ENCODE measurements at places on chromosomes 4 and X. TPM values are rescaled to one million over a fixed set of nuclear protein-coding genes. Genes with fewer than 3 reads are reported as not detected.

Gene ZMAT1
- 30.6 TPM for polyA plus RNA-seq

GRCh38 chrX:150926791-150927190 lies 28.3 kb upstream of the CD99L2 start:
- DNase-seq: no peak

- DNase-seq: no peak
Measured at GRCh38 chr4:79181190-79181589, 144.7 kb downstream of the NAA11 start.

GRCh38 chrX:19630228-19630627 lies 114.9 kb upstream of the MAP3K15 start:
- DNase-seq: no peak

DNA sequence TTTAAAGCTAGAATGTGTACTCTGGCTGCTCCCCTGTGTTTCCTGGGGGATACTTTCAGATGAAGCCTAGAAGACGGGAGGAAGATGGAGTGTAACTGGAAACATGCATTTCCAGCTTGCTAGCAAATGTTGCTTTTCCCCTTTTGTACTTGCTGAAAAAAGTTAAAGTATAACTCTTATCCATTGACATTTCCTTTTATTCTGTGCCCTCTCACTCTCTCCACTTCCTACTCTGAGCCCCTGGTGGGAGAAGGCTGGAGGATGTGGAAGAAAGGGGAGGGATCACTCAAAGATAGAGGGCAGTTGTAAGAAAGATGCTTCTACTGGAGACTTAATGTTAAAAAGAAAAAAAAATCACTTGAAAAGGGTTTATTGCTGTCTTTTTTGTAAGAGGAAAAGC lies 396.5 kb downstream of the DTHD1 start:
- peak; percentile 17 for DNase-seq

GRCh38 chr4:145533001-145533400 lies 51.3 kb downstream of the SMAD1 start:
- no peak for DNase-seq

GRCh38 chr4:155592179-155592937 lies 74.3 kb upstream of the GUCY1A1 start:
- no peak for DNase-seq

GRCh38 chrX:110281377-110281776 lies 36.5 kb downstream of the AMMECR1 start:
- DNase-seq: no peak

DNA sequence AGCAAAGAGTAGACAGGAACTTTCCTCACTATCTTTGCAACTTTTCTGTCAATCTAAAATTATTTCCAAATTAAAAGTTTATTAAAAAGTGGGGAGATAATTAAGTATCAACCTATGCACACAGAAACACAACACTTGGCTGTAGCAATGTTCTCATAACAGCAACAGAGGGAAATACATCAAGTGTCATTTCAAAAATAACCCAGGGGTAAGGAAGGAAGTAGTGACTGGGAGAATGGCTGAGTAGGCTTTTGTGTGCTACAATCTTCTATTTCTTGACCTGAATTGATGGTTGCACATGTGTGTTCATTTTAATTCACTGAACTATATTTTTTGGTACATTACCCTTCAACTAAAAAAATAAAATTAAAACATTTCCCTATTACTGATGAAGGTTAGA lies 67.5 kb downstream of the ABCG2 start:
- DNase-seq: no peak

DNA sequence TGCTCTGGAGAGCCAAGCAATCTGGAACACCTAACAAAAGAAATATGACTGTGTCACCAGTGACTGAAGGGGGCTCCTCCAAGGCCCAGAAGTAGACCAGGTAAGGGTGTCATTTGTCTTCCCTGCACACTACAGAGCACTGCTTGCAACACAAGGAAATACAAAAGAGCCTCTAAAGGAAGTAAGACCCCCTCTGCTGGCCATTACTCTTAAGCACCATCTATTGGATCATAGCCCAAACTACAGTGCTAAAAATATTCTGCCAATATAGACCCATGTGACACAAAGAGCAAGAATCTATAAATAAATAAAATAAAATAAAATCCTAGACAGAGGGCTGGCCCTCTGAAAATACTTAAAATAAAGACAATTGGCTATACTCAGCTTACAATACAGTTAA lies 528.7 kb downstream of the TMA16 start:
- DNase-seq: no peak

Gene PPEF1
- polyA plus RNA-seq: 1.2 TPM

Gene RASGEF1B
- 44.2 TPM for polyA plus RNA-seq

GRCh38 chr4:151304755-151305154 lies 20.6 kb downstream of the SH3D19 start:
- no peak for DNase-seq

GRCh38 chrX:29138003-29138402 lies 550.8 kb downstream of the IL1RAPL1 start:
- no peak for DNase-seq

Gene GLUD2
- 15.7 TPM for polyA plus RNA-seq

- no peak for DNase-seq
Measured at GRCh38 chr4:120765260-120765680, 157.3 kb downstream of the PRDM5 start.

- DNase-seq: no peak
Measured at GRCh38 chr4:67256388-67257043, 288.8 kb downstream of the CENPC start.

- DNase-seq: no peak
Measured at GRCh38 chr4:10066206-10066605, 44.9 kb upstream of the SLC2A9 start.

DNA sequence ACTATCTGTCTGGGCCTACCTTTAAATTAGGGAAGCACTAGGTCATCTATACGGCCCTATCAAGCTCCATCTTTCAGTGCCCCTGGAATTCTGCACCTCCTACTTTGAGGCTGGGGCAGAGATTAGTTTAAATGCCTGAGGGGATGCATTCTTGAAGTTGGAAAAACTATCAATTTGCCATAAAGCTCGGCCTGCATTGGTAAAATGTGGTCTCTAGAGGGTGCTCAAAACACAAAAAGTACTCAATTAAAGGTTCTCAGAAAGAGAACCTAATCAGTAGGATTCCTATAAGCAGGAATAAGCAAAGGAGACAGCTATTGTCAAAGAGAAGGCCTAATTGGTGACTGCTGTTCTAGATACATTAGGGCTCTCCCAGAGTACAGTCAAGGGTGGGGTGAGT lies 111.7 kb downstream of the AMER1 start:
- peak; percentile 3 for DNase-seq

DNA sequence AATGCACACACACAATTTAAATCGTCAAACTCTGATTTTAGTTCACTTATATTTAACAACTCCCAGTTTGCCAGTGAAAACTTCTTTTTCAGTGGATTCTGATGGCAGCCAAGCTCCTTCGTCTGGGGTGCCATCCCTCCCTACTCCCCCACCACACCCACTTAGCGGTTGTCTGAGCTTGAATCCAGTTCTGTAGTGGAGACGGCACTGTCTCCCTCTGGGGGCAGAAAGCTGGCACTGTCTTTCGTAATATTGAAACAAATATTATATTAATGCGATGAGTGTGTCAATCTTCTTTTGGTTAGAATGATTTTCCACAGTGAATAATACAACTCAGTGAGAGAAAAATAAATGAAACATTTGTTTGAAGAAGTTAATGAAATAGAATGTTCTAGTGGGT lies 5.4 kb downstream of the MEPE start:
- DNase-seq: no peak

Gene CLDN34
- not detected for polyA plus RNA-seq

Gene PHOX2B
- polyA plus RNA-seq: 0.27 TPM

Gene APELA
- polyA plus RNA-seq: 0.14 TPM

GRCh38 chr4:161320377-161320776 lies 843.4 kb downstream of the FSTL5 start:
- DNase-seq: no peak

DNA sequence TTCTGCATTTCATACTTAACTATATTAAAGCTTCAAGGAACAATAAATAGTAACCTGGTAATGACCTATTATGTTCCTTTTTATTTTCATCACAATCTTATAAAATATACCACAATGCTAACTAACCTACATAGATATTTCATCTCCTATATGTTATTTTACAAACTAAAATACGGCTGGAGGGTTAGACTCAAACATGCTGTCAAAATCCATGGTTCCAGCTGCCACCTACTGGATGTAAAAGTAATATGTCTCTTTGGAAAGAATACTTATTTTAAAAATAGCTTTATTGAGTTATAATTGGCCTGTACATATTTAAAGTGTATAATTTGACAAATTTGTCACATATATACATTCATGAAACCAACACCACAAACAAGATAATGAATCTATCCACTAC lies 15.0 kb downstream of the RGN start:
- no peak for DNase-seq

GRCh38 chr4:120215350-120215749 lies 148.7 kb upstream of the MAD2L1 start:
- no peak for DNase-seq
